ENCODE measurements at places on chromosomes 11 and 22. TPM values are rescaled to one million over a fixed set of nuclear protein-coding genes. Genes with fewer than 3 reads are reported as not detected.
A peak's percentile ranks its signal among the peaks of the same experiment; 100 is the strongest.

- no peak for DNase-seq
These were observed 415.9 kb downstream of the METTL15 start for GRCh38 chr11:28524098-28524497.

DNA sequence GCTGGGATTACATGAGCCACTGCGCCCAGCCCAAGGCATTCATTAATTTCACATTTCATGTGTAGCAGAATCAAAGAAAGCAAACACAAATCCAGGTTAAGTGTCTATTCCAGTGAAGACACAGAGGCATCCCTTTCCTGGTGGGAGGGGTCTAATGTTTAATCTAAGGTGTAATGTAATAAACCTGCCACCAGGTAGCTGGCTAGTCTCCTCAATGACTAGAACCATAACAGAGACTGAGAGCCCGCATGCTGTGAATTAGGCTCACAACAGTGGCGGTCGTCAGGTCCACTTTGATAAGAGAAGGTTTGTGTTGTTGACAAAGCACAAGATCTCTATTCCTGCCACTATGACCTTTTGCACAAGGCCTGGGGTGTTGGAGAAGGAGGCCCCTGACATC lies 64.2 kb upstream of the ADA2 start:
- DNase-seq, result no peak

DNA sequence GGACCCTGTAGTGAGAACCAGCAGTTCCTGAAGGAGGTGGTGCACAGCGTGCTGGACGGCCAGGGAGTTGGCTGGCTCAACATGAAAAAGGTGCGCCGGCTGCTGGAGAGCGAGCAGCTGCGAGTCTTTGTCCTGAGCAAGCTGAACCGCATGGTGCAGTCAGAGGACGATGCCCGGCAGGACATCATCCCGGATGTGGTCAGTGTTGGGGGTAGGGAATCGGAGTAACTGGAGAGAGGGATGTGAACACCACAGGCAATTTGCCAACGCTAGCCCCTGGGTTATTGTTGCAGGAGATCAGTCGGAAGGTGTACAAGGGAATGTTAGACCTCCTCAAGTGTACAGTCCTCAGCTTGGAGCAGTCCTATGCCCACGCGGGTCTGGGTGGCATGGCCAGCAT lies 19.9 kb downstream of the MADD start:
- DNase-seq, result no peak

DNA sequence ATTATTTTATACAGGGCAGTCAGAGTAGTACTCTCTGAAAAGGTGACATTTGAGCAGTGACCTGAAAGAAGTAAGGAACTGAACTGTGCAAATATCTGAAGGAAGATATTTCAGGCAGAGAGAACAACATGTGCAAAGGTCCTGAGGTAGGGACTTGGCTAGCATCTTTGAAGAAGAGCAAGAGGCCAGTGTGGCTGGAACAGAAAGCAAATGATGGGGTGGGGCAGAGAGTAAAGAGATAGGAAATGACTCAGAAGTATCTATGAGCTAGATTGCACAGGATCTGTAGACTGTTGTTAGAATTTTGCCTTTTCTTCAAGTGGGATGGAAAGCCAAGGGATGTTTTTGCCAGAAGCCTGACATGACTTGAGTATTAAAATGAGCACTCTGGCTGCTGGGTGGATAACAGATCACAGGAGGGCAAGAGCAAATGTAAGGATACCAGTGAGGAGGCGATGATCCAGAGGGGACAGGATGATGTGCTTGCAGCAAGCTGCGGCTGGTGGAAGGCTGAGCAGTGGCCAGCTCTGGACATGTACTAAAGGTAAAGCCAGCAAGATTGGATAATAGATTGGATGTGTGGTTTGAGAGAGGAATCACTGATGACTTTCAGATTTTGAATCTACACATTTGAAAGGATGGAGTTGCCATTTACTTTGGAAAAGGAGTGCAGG lies 33.2 kb upstream of the TTC12 start:
- no peak for DNase-seq

Gene SPI1
- total RNA-seq, result 35.5 TPM

GRCh38 chr22:23225337-23225723 lies 45.0 kb downstream of the BCR start:
- no peak for DNase-seq

Gene TMEM191C
- total RNA-seq, result 6.0 TPM

- DNase-seq, result no peak
These were observed 10.5 kb downstream of the ARL14EP start for GRCh38 chr11:30333405-30333804.

DNA sequence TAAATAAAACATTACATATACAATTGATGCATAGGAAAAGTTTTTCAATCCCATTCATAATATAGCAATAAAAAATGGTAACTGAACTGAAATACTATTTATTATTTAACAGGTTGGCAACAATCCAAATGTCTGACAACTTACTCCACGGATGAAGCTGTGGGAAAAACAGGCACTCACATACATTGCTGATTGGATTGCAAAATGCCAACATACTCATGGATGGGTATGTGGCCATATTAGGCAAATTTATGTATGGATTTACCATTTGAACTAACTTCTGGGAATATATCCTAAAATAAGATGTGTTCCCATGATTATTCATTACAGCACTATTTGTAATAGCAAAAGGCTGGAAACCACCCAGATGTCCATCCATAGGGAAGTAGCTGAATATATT lies 3.2 kb upstream of the BIRC2 start:
- no peak for DNase-seq

DNA sequence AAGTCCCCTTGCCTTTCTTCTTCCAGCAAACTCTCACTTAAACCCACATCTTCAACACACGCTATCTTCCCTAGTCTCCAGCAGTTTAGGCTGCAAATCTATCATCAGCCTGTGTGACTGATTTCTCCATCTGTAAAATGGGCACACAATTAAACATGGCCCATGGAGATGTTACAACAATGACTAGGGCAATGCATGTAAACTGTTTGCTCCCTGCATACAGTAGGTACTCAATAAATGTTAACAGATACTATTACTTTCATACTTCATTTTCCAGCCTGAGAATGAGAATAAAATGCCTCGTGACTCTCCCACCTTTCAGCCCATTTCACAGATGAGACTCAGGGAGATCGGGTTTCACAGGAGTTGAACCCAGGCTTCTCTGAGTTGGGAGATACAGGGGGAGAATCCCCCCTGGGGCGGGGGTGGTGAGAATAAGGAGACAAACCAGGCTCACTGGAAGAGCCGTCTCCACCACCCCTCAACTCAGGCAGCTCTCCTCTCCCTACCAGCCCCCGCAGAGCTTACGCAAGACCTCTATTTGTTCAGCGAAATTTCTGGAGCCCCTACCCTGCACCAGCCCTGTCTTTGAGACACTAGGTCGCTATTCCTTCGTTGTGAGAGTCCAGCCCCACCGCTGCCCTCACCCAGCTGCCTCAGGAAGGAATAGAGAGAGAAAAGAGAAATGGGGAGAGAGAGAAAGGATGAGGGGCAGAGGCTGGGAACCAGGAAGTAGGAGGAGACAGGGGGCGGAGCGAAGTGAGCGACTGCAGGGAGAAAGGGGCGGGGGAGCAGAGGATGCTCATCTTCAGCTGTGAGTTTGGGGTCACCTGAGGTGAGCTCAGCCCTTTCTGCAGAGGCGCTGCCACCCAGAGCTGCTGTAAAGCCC lies 42.1 kb upstream of the KLHL35 start:
- peak; percentile 46 for DNase-seq

DNA sequence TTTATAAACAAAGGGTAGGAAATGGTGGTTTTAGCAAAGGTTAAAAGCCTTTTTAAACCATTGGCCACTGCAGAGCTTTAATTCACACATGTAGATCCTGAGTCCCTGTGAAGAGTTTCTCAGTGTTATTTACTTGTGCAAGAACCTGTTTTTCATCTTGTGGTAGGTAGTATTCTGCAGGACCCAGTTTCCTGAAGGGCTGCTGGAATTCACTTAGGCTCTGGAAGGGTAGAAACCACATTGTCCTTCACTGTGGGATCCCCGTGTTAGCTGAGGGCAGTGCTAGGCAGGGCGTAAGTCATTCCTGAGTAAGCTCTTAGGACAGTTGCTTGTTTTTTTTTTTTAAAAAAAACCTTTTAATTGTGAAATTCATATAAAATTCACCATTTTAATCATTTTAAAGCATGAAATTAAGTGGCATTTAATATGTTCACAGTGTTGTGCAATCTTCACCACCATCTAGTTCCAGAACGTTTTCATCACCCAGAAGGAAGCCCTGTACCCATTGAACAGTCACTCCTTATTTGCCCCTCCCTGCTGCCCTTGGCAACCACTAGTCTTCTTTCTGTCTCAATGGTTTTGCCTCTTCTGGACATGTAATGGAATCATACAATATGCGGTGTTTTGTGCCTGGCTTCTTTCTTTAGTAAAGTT lies 77.7 kb downstream of the C22orf31 start:
- no peak for DNase-seq

GRCh38 chr11:849104-849824 lies 6.6 kb downstream of the TSPAN4 start:
- DNase-seq, result no peak

DNA sequence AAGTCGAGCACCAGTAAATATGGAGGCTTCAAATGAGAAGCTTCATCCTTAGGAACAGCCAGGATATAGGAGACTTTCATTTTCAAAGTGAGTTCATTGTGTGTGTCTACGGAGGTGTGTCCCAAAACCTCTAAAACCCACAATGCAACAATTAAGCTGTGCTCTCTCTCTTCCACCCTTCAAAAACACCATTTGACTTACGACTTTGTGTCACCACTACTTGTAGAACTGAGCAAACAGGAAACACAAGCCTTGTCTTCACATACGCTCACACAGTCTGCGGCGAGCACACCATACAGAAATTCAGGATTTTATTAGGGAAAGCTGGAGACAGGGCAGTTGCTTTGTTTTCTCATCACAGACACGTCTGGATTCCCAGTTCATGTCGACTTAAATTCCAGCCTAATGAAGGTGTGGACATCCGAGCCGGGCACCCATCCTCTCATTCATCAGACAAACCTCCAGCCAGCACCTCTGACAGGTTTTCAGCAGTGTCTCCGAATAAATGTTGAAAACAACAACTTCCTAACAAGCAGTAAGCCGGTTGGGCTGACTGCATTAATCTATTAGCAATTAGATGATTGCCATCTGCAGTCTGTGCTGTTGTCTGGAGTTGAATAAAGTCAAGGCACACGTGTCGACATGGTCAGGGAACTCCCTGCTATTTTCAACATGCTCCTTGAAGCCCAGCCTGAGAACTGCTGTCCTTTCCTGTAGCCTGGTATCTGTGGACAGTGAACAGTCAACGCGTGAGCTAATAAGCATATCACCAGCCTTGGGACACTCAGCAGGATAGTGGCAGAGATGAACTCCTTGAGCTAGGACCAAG lies 1411.1 kb downstream of the BRD1 start:
- no peak for DNase-seq

Gene SLC1A2
- total RNA-seq, result 0.27 TPM

Gene MPPED2
- 1.6 TPM for total RNA-seq

DNA sequence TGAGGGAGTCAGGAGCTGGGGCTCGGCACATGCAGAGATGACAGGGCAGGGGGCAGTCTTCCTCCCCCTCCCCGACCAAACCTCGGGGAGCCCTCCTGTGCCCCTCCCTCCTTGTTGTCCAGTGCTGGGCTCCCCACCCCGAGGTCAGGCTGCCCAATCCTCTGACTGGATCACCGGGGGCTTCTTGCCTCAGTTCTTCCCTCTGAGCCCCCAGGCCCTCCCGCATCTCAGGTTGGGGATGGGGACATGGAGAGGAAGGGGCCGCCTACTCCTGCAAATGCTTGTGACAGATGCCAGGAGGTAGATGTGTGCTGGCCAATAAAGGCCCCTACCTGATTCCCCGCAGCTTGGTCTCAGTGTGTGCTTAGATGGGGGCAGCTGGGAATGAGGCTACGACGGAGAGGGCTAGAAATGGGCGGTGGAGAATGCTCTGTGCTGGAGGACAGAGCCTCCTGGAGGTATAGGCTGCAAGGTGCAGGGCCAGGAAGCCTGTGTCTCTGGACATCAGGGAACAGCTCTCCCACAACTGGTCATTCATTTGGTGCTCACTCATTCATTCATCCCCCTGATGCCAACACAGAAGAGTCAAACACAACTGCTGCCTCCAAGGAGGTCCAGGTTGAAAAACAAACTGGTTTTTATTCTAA lies 8.4 kb downstream of the RHBDD3 start:
- no peak for DNase-seq

DNA sequence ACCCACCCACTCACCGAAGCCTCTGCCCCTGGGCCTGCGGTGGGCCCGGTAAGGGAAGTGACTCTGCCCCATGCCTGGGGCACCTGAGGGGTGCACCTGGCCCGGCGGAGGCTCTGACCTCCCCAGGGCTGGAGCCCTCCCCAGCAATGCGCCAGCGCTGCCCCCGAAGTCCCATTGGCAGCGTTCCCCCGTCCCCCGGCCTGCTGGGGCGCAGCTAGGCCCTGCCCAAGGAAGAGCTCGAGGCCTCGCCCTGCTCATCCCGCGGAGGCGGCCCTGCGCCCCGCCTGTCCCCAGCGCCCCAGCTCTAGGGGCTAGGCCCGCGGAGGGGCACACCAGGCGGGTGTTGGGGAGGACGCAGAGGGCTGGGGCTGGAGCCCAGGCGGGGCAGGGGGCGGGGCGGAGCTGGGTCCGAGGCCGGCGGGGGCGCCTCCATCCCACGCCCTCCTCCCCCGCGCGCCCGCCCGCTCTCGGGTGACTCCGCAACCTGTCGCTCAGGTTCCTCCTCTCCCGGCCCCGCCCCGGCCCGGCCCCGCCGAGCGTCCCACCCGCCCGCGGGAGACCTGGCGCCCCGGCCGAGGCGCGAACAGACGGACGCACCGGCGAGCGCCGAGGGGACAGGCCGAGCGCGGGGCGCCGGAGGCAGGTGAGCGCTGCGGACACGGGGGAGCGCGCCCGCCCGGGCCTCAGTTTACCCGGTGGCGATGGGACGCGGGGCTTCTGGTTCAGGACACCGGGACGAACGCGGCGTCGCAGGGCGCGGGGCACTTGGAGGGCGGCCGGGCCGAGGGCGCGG lies at the start of gene EPS8L2:
Gene EPS8L2 (plus strand): TSS at position 586 of the 793 bp plus-strand sequence. CDS start 3,177 bp downstream, outside the sequence.
- peak; percentile 89 for DNase-seq
